ENCODE measurements at places on chromosomes 2 and 18.

DNA sequence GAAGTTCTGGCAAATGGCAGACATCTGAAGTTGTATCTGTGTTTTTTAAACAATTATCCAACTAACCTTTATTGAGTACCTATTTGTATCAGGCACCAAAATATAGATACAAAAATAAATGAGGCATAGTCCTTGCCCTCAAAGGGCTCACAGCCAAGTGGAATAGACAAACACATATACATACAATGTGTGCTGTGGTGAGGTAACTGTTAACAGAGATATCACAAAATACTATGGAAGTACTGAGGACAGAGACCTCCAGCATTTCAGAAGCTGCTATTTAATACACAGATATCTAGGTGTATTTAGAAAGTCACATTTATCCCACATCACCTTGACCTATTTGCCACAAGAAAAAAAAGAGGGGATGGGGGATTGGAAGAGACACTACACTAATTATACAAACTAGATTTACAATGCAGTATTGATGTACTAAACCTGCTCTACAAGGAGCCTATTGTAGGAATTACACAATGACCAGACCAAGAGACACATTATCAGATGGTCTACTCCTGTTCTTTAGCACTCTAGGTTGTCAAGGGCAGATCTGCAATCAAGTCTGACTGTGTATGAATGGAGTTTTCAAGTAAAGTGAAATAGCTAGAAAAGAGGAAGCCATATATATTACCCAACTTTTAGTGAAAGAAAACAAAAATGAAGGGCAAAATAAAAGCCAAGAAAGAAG lies 62.2 kb downstream of the SPIRE1 start:
- DNase-seq = no peak

- no peak for DNase-seq
Measured at GRCh38 chr2:1970341-1970740, 226.0 kb upstream of the PXDN start.

GRCh38 chr2:31813016-31813415 lies 197.8 kb downstream of the MEMO1 start:
- DNase-seq = no peak

- no peak for DNase-seq
Measured at GRCh38 chr18:27428120-27428519, 243.0 kb upstream of the CHST9 start.

DNA sequence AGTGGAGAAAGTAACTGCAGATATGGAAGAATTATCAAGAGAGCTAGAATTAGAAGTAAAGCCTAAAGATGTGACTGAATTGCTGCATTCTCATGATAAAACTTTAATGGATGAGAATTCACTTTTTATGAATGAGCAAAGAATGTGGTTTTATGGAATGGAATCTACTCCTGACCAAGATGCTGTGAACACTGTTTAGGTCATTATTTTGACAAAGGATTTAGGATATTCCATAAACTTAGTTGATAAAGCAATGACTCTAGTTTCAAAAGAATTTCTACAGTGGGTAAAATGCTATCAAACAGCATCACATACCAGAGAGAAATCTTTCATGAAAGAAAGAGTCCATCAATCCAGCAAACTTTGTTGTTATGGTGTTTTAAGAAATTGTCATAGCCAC lies 1317.7 kb upstream of the ACVR2A start:
- no peak for DNase-seq

- DNase-seq = no peak
Measured at GRCh38 chr18:24426073-24426397, 435 bp upstream of the IMPACT start.

GRCh38 chr2:200741468-200742202 lies 70.1 kb upstream of the BZW1 start:
- no peak for DNase-seq

DNA sequence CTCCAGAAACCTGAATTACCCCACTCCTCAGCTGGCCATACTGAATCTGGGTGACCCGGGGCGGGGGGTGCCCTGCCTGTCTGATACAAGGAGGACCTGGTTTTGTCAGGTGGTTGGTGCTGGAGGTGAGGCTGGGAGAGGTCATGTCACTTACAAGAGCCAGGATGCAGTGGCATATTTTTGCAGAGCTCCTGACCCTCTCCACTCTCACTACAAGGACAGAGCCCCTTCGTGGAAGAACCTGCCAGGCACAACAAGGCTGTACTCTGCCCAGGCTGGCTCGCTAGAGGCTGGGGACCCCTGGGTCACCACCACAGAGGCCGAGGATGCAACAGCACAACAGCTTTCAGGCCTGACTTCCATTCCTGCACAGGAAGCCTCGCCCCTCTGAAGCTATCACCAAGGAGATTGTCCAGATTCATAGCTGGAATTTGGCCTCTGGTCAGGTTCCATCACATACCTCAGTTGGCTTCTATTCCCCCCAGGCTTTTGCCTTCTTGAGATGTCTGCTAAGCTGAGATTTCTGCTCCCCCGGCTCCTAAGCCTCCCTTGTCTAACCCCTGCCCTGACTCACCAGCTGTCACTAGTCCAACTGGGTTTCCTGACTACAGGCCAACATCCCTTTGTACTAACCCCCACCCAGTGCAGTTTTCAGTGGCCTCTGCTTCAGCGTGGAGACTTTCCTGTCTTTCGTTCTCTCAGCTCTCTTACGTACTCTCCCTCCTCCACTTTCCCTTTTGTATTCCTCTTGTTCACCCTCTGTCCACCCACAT lies 132.5 kb upstream of the EPAS1 start:
- no peak for DNase-seq

DNA sequence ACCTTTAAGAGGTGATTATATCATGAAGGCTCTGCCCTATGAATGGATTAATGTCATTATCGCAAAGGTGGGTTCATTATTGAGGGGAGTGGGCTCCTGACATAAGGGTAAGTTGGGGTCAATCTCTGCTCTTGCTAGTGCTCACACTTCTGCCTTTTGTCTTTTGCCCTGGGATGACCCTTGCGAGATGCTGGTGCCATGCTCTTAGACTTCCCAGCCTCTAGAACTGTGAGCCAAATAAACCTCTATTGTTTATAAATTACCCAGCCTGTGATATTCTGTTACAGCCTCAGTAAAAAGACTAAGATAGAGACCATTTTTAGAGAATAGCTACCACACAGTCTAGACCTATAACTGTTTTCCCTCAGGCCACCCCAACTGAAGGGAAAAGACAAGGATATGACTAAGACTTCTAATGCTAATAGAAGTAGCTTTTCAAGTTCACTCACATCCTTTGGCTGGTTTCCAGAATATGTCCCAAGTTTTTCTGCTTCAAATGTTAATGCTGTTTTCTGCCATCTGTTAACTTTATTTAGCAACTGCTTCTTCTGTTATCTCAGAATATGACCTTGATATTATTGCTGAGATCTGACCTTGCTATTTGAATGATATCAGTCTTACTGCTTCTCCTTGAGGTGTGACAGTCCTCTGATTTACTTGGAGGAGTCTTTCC lies 65.1 kb upstream of the STAM2 start:
- no peak for DNase-seq

- no peak for DNase-seq
Measured at GRCh38 chr2:164542581-164543021, 78.7 kb downstream of the GRB14 start.

DNA sequence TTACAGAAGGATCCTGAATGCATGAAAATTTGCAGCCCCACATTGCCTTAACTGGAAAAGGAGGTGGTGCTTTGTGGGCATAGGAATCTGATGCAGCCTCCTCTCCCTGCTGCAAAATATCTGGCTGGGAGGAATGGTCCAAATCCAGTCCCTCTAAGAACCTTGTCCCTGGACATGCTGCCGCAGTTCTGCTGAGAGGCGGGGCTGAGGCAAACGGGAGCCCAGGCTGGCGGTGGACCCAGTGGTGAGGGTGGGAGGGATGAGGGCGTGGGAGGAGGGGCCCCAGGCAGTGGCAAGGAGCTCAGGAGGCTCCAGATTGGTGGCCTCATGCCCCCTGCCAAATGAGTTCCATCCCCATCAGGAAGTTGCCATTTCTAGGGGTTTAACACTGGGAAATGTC lies 36.2 kb downstream of the ZAP70 start:
- no peak for DNase-seq
